NCI-H1092 treated with DMSO at 0.1 percent for 48 hours (cell line): ENCODE measurements at places on chromosomes 2 and 18.

- no peak for DNase-seq
Measured at GRCh38 chr2:141301551-141301950, 829.3 kb downstream of the LRP1B start.

- no peak for DNase-seq
Measured at GRCh38 chr2:76567478-76567877, 856.8 kb upstream of the GCFC2 start.

DNA sequence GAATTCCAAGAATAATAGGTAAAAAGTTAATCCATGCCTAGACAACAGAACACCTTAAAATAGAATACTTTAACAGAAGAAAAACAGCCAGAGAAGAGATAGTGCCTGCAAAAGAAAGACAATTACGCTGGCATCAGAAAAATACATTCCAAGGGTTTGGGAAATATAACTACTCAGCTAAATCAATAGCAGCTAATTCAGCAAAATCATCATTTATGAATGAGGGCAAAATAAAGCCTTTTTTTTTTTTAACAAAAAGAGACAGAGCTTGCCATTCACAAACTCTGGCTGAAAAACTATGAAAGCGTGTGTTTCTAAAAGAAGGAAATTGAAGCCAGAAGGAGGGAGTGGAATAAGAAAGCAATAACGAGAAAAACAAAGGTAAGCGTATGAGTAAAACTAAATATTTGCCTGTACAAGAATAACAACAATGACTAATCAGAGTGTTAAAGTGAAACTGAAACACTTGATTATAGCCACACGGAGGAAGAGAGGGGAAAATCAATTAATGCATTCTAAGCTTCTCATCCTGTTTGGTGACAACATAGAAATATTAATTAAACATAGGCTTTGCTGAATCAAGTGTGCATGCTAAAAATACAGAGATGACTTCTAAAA lies 90.2 kb downstream of the EHD3 start:
- DNase-seq, result no peak

GRCh38 chr2:209391776-209392401 lies 32.0 kb upstream of the MAP2 start:
- DNase-seq, result no peak

GRCh38 chr2:133158024-133158423 lies 410.2 kb downstream of the NCKAP5 start:
- no peak for DNase-seq

DNA sequence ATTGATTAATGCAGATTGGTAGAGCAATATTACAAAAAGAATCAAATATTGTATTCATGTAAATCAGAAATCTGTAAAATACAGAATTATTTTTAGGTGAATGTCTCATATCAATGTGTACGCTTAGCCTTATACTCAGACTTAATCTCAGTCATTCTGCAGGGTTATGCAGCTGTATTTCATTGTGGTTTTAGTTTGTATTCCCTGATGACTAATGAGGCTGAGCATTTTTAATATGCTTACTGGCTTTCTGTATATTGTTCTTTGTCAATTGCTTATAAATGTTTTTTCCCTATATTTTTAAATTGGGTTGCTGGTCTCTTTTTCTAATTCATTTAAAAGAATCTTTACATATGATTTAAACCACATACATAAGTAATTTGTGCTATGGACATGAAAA lies 50.1 kb downstream of the CDH19 start:
- DNase-seq, result no peak

DNA sequence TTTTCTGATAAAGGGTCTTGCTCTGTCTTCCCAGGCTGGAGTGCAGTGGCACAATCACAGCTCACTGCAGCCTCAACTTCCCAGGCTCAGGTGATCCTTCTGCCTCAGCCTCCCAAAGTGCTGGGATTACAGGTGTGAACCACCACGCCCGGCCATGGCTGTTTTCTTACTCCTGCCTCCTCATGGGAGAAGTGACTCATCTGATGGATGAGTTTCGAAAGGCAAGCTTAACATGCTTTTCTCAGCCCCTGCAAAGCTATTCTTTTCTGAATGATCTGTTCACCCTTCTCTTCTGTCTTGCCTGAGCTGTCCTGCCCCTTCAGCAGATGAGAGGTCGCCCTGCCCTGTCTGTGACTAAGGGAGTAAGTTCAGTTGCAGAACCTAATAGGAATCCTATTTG lies 929 bp upstream of the CREG2 start:
- DNase-seq, result no peak

- DNase-seq, result no peak
Measured at GRCh38 chr18:34632321-34632720, 77.8 kb upstream of the DTNA start.

- DNase-seq, result no peak
Measured at GRCh38 chr2:130380096-130380934, 24.5 kb downstream of the PTPN18 start.

DNA sequence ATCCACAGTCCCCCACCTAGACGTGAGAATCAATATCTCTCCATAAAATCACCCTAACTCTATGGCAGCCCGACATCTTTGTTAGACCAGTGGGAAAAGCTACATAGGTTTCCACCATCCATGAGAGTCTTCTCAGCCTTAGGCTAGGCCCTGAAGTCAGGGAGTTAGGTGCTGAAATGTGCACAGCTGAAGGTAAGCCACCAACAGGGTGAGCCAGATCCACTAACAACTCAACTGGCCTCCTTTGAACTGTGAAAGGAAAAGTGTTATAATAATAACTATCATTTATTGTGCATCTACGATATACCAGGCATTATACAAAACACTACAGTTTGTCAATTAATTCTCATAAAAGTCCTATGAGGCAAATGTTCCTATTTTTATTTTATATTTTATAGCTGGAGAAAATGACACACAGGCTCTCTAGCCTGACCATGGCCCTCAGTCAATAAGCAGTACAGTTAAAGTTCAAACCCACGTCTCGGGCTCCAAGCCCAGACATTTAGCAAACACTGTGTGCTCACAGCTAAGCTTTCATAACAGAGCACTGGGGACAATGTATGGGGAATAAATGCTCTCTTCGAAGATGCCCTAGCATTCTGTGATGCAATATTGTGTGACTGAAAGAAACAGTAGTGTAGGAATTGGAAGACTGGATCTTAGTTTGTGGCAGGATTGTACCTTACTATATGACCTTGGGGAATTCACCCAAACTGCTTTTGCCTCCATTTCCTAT lies 11.2 kb upstream of the CYP27C1 start:
- no peak for DNase-seq

DNA sequence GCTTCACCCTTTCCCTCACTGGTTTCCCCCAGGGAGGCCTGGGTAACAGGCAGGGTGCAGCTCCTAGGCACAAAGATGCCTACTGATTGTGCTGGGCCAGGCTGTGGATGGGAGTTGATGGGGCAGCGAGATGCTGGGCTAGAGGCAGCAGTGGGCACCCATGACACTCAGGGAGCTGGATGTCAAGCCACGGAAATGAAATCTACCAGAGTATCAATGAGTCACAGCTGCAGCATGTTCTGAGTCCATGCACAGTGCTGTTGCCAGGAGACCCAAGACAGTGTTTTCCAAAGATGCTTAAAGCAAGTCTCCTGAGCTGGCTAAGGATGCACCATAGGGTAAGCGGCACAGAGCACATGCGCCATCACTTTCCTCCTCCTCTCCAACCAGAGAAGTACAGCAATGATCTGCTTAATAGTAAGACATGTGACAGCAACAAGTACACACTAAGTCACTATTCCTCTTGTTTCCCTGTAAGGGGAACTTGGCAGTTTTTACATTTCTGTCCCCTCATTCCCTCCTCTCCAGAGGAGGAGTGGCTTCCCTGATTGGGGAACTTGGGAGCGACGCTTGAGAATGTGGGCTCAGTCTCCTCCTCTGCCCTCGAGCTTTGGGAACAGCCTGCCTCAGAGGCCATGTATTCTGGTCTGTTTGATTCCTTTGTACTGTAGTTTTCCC lies 57.2 kb downstream of the CDC42EP3 start:
- no peak for DNase-seq

DNA sequence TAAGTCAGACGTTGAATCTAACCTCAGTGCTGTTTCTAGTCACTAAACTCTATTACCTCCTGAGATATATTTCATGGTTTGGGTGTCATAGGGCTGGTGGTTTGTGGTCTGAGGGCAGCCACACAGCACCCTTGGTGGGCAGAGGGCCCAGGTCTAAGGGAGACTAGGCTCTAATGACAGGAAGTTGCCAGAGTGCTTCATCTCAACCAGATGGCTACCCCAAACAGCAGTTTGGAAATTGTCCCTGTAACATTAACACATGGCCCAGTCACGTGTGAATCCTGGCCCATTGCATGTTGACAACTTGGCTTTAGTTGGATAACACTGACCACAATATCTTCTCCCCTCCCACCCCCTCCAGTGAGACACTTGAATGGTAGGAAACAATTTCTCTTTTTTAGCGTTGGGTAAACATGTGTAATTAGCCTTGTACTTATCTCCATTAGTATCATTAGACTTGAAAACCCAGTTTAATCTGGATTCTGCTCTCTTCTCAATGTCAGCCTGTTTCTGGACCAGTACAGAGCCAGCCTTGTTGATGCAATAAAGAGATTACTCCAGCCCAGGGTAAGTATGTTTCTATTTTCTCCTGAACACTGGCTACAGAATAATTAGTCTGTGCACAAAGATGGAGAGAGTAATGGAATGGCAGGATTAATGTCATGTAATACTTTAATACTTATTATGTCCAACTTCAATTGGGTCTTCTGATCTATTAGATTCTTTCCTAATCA lies 187.8 kb upstream of the SIX3 start:
- DNase-seq, result no peak

DNA sequence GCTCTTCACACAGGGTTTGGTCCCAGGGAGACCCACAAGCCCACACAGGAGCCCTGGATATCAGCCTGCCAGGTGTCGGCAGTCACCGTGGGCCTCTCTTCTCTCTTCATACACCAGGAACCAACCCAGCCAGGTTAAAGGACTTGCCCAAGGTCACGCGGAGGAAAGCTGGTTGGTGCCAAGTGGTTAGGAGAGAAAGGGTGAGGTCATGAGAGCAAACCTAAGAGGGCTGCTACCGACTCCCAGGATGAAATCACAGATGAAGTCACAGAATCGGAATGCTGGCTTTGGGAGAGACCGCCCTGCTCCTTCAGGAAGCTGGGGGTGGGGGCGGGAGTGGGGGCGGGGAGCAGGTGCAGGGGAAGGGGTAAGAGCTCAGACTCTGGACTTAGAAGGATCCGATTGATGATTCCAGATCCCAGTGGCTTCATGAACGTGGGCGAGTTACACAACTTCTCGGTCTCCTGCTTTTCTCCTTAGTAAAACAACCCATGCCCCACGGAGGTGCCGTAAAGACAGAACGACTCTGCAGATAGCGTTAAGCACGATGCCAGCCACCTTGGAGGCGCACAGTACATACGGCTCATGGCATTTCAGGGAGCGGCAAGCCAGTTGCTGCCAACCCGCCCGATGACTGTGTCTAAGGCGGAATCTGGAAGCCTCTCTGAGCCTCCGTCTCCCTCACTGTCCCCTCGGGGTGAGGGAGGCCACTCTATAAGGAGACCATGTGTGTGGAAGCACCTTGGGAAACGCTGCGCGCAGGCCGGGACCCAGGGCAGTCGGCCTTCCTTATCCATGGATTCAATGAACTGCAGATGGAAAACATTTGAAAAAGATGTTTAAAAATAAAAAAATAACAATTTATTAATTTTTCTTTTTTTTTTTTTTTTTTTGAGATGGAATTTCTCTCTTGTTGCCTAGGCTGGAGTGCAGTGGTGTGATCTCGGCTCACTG lies 23.0 kb upstream of the TAF1B start:
- no peak for DNase-seq

DNA sequence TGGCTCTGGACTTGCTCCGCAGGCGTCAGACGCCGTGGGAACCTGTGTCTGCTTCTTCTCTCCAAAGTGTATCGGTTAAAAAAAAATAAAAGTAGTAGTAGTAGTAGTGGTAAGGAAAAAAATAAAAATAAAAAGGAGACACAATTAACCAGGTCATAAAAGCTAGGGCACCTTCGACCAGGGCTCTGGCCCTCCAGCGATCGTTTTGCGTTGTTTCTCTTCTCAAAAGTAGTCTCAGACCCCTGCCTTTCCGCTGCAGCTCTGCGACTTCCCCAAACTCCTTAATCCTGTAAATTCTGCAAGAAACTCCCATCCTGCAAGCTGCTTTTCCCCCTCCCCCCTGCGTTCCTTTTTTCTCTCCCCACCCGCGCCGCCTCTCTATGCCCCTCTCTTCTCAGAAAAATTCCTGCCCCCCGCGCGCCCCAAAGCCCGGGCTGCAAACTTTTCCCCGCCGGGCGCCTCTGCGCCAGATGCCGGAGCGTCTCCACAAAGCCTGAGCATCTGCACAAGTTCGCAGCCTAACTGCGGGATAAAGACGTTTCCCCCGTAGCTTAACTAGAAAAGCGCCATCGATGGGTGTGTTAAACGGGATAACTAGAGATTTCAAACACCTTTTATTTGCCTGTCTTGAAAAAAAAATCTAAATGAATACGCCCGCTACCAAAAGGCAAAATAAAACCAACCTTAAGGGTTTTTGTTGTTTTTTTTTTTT lies 1.8 kb upstream of the SALL3 start:
- no peak for DNase-seq

DNA sequence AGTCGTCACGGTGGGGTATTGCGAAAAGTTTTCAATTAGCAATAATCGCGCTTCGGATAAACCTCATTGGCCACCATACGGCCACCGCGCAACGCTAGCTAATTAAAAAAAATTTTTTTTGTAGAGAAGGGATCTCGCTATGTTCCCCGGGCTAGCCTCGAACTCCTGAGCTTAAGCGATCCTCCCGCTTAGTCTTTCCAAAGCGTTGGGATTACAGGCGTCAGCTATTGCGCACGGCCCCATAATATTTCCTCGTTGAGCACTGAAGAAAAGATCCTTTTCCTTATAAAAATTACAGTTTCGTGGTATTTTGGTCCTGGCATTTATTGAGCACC lies 759 bp upstream of the ACTR1B start:
- DNase-seq, result no peak

- DNase-seq, result no peak
Measured at GRCh38 chr18:26021061-26021754, 69.2 kb downstream of the SS18 start.

DNA sequence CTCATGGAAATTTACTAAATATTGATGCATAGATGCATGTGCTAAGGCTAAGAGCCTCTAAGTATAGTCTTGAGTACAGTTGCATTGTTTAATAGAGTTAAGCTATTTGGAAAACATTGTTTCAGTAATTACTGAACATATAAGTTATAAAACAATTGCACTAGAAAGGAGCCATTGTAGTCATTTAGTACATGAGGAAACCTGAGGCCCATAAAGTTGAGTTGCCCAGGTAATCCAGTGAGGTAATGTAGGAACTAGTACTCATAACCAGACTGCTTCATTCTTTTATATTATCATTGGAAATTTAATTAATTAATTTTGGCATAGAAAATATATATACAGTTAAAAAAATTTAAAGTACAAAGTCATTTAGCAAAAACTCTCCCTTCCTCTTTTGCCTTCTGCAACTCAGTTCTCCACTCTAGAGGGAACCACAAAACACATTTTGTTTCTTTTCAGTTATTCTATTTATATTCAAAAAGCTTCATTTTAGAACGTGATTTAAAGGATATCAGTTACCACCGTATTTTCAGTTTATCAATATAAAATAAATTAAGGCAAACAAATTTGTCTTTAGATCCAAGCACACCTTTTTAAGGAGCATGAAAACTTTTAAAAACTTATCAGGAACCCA lies 27.8 kb upstream of the TBR1 start:
- no peak for DNase-seq
